ENCODE measurements at places on chromosomes 13 and 19.

GRCh38 chr19:6481541-6482342 is at the start of gene DENND1C:
Gene DENND1C (minus strand): TSS chr19:6481787. CDS start chr19:6481695, 92 bp downstream.
- peak; percentile 67 for DNase-seq

GRCh38 chr13:24075137-24075975 is 85.2 kb upstream of the SPATA13 start:
- no peak for DNase-seq

DNA sequence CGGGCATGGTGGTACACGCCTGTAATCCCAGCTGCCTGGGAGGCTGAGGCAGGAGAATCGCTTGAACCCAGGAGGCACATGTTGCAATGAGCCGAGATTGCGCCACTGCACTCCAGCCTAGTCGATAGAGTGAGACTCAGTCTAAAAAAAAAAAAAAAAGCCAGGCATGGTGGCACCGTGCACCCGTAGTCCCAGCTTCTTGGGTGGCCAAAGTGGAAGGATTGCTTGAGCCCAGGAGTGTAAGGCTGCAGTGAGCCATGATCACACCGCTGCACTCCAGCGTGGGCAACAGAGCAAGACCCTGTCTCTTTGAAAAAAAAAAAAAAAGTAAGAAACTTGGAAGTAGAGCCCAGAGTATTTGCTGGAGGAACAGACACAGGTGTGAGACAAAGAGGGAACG is 27.7 kb downstream of the CCDC8 start:
- DNase-seq, result no peak

DNA sequence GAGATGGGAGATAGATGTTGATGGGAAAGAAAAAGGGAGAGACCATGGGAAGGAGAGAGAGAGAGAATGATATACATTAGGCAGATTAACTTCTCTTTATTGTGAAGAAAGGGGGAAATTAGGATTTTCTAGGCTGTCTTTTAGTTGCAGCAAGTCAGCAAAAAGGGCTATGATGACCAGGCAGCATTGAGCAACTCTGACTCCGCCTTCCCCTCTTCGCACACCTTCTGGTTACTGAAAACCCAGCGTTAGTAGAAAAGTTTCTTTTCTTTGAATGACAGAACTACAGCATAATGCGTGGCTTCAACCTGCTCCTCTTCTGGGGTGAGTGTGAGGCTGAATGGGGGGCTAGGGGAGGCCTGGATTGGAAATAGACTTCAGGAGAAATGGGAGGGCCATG is at the start of gene ADGRE1:
Gene ADGRE1 (plus strand): TSS at position 264 of the 400 bp plus-strand sequence. CDS start 30 bp downstream, at position 294.
- DNase-seq, result peak; percentile 22

DNA sequence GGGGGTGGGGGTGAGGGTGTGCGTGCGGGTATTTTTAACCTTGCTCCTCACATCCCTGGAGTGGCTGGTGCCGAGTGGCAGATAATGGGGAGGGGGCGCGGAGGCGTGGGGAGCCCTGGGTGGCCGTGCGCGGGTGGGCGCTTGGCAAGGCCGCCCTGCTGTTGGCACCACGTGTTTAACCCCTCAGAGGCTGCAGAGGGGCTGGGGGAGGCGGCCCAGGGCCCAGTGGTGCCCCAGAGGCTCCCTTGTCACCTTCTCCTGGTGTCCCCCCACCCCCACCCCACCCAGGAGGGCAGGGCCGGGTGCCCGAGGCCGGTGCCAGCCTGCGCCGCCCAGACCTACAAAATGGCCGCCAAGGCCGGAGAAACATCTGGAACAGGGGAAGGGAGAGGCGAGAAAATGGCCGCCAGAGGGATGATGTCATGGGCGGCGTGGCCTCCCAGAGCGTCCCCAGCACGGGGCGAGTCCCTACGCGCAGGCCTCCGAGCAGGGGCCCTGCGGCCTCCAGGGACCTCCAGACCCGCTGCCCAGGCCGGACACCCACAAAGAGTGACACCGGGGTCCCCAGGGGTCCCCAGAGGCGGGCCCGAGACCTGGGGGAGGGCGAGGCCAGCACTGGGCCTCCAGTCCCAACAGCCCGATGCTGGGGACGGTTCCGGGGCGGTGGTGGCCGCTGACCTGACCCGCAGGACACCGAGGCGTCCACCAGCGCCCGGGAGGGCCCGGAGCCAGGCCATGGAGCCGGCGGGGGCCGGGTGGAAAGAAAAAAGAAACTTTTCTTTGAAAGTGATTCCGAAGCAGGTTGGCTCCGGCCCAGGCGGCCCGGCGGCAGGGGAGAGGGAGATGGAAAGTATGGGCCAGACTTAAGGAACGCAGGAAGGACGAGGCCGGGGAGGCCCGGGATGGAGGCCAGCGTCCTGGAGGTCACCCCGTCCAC is 38.2 kb downstream of the NFIC start:
- DNase-seq, result no peak

- DNase-seq, result no peak
Measured at GRCh38 chr13:113882267-113882630, 18.4 kb upstream of the GAS6 start.

GRCh38 chr19:30557212-30557611 is 185.0 kb downstream of the ZNF536 start:
- DNase-seq, result no peak

DNA sequence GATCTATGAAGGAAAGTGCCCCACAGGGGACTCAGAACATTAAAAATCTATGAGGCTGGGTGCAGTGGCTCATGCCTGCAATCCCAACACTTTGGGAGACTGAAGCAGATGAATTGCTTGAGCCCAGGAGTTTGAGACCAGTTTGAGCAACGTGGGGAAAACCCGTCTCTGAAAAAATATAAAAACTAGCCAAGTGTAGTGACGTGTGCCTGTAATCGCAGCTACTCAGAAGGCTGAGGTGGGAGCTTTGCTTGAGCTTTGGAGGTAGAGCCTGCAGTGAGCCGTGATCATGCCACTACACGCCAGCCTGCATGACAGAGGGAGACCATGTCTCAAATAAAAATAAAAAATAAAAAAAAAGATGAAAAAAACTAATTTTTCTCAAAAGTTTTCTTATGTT is 1070.6 kb downstream of the PCDH9 start:
- DNase-seq, result no peak

- no peak for DNase-seq
Measured at GRCh38 chr19:13024951-13025697, 29.8 kb downstream of the NFIX start.

DNA sequence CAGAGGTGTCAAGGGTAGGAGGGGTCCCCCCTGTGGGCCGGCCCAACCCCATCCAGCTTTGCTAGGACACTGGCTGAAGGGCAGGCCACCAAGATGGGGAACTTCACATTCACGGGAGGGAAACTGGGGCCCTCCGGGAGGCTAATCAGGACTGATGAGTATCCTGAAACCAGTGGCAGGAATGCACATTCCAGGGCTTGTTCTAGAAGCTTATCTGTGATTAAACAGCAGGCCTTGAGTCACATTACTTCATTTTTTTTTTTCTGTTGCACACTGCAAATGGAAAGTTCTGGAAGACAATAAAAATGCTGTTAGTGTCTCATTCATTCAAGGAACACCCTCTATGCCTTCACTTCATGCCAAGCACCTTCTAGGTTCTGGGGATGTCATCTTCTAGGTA is 15.5 kb upstream of the SIGLEC11 start:
- DNase-seq, result no peak
